ENCODE measurements at places on chromosomes 2 and 18.

DNA sequence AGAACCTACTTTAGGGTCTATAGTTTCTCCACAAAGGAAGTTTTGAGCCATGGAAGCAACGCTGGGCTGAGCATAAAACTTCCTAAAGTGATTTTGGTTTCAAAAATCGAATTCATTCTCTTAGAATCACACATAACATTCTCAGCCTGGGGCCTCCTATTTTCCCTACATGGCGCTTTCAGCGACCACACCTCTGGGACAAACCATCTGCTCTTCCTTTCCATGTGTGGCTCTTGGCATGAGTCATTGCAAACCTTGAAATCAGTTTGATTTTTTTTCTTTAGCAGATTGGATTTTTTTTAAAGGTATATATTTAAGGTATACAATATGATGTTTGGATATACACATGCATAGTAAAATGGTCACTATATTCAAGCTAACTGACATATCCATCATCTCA is 72.5 kb upstream of the APCDD1 start:
- DNase-seq, result no peak

- no peak for DNase-seq
Observed at GRCh38 chr2:150809103-150809502, 321.6 kb upstream of the RND3 start.

DNA sequence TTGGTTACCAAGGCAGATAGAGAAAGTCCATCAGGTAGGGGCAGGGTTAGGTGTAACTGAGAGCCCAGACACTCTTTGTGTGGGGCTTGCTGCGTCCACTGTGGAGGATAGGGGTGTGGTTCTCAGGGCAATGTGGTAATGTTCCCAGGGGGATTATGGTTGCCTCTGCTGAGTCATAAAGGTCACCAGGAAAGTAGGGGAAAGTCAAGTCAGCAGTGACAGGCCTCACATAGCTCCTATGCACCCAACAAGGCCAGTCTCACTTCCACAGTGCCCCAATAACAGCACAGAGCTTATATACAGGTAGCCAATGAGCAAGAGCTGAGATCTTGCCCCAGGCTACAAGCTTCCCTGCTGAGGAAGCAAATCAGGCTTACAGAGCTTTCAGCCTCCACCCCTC is 1438.0 kb upstream of the ZEB2 start:
- DNase-seq, result no peak

DNA sequence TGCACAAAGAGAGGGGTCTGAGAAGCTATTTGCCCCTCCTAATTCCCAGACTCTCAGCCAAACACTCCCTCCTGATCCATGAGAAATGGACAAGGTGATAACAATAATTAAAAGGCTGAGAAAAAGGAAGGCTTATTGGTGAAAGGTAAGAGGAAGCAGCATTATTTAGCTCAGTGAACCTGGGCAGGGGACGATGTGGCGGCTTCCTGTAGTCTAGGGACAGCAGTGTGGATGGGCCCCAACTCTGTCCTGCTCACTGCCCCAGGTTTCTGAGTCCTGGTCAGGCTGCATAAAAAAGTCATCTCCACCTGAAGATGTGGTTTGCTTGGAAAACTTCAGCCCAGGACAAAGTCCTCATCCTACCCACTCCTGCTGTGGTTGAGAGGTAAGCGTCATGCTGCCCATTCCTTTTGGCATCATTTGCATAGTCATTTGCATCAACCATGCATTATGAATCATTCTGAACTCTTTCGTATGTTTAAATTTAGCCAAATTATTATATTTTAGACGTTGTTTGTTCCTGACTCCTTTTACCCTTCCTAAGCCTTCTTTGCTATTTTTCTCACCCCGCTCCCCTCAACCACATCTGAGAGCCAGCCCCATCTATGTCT is 126.8 kb downstream of the CLIP4 start:
- no peak for DNase-seq

DNA sequence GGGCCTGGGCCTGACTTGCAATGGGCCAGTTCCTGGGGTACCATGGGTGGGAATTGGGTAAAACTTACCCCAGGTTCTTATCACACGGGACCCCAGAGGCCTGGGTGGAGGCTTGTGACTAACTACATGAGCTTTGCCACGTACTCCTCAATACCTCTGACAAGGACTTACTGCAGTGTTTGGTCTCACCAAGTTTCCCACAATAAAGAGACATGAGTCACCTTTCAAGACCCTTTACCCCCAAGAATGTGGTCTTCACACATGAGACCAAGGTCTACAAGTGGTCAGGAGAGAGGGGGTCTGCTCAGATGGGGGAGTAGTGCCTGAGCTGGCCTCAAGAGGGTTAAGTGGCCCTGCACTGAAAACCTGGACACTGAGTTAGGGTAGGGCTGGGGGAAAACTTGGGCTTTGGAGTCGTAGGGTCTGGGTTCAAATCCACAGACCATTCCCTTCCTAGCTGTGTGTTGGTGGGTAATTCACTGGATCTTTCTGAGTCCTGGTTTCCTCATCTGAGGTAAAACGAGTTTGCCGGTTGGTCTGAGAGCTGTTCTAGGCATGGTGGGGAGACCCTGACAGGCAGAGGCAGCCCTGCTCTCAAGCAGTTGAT is 2.0 kb upstream of the GNLY start:
- no peak for DNase-seq

DNA sequence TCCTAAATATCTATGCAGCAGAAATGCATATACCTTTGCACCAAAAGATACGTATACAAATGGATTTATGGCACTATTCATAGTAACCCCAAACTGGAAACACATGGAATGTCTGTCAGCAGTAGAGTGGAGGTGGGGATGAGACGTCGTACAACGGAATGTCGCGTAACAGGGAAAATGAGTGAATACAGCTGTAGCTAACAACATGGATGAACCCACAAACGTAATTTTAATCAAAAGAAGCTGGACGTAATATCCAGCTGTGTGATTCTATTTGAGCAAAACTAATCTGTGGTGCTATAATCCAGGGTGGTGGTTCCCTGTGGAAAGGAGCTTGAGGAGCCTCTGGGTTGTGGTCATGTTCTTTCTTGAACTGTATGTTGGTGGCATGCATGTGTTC is 89.9 kb downstream of the MTA3 start:
- DNase-seq, result no peak

DNA sequence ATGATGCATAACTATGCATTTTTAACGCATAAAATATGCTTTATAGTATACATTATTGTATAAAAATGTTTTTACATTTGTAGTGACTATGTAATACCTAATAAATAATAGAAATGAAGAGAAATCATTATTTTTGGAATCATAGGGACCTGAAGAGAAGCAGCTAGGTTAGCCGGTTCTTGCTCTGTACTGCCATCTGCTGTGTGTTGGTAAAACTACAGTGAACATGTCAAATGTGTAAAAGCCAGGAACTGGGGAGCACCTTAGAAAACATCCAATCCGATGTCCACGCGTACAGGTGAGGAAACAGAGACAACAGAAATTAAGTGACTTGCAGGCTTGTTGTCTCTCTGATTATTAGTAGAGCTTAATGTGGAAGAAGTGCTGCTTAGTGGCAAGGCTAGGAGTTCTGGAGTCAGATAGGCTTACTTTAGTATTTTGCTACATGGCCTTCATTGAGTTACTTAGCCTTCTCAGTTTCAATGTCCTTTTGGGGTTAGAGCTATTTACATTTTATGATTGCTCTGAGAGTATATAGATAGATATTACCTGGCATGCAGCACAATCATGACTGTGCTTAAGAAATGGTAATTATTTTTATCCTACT is 386.5 kb downstream of the DLGAP1 start:
- no peak for DNase-seq

DNA sequence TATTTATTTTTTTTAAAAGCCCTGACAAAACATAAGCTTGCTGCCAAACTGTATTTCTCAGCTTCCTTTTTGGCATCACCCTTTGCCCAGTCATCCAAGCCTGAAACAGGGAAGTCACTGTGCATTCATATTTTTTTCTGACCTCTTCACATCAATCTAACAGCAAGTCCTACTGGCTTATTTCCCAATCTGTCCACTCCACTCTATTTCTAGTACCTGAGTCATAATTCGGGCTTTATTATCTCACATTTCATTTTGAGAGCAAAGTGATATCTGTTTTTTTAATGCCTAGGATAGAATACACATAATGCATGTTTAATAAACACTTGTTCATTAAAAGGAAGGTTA is 5.1 kb downstream of the HNMT start:
- no peak for DNase-seq

GRCh38 chr2:26449278-26450030 is 28.5 kb downstream of the OTOF start:
- DNase-seq, result no peak

DNA sequence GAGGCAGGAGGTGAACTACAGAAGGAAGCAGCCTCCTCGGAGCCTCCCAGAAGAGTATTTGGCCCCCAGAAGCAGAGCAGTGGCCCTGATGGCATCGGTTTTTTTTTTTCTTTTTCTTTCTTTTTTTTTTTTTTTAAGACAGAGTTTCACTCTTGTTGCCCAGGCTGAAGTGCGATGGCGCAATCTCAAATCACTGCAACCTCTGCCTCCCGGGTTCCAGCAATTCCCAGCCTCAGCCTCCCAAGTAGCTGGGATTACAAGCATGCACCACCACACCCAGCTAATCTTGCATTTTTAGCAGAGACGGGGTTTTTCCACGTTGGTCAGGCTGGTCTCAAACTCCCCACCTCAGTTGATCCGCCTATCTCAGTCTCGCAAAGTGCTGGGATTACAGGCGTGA is 34.8 kb upstream of the NCKAP5 start:
- DNase-seq, result no peak

GRCh38 chr18:519019-519879 is 18.7 kb upstream of the COLEC12 start:
- no peak for DNase-seq

GRCh38 chr2:37585982-37586621 is 85.3 kb downstream of the CDC42EP3 start:
- DNase-seq, result no peak

DNA sequence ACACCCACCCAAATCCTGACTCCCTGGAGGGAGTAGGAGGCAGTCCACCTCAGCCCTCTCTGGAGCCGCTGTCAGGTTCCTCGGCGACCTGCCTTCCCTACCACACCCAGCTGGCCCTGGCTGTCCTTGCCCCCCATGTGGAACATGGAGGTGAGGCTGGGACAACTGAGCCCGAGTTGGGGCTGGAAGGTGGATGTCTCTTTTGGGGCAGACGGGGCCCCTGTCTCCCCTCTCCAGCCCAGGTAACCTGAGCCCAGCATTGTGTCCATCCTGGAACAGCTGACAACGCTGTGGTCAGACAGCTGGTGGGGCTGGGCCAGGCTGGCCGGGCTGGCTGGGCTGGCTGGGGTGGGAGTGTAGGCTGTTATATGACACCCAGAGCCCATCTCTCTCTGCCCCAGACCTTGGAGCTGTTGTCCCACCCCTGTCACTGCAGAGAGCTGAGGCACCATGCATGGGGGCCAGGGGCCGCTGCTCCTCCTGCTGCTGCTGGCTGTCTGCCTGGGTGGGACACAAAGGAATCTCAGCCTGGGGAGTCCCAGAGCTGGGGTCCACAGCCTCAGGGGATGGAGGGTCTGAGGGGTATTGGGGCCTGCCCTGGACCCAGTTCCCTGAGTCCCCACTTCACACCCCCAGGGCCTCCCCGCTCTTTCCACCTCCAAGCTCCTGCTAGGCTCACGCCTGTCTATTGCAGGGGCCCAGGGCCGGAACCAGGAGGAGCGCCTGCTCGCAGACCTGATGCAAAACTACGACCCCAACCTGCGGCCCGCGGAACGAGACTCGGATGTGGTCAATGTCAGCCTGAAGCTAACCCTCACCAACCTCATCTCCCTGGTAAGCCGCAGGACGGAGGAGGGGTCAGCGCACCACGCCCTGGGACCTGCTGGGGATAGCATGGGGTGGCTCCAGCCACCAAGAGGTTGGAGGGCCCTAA is at the start of gene CHRNG:
Gene CHRNG, plus strand, starts transcription at position 395 of the 934 bp plus-strand sequence. Its CDS starts 56 bp downstream, at position 451.
- DNase-seq, result no peak

DNA sequence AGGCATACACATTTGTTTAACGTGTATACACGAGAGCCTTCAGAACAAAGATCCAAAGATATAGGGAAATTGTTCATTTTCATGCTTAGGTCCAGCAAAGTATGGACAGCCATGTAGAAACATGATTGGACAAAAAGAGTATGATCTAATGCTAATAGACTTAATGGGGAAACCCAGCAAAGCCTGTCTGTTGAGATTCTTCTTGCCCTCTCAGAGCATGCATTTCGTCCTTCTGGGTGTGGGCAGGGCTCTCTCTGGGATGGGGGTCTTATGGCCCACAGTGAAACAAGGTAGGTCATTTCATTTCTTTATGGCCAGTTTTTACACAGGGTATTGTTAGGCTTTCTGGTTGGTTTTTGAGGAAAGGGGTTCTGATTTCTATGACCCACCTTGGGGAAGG is 124.4 kb downstream of the COMMD1 start:
- DNase-seq, result no peak

DNA sequence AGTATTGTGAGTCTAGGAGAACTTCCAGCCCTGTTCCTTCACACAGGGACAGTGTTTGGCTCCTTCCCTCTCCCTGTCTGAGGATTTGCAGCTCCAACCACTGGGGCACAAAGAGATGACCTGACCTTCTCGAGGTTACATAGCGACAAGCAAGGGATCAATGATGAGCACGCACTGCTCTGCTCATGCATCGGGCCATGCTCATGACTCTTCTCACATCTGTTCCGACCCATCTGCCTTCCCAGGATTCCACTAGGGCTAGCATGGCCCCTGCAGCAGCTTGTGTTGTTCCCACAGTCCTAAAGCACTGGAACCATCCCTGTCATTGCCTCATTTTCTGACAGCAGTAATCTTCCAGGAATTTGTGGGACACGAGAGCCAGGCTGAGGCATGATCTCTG is 78.8 kb upstream of the ARHGAP28 start:
- DNase-seq, result no peak

DNA sequence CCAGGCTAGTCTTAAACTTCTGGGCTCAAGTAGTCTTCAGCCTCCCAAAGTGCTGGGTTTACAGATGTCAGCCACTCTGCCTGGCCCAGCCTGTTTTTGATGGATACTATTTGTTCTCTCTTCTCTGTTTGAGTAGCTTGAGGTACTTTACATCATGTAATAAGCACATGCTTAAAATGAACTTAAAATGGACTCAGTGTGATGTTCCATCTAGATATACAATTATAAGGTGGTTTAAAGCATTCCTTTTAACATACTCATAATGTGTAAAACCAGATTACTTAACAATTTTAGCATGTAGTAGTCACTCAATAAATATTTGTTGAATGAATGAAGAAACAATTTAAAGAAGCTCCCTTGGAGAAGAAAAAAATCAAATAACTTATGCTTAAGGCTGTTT is 9.6 kb downstream of the PTPRM start:
- DNase-seq, result no peak

GRCh38 chr2:224969633-224970260 is 72.5 kb downstream of the DOCK10 start:
- no peak for DNase-seq

- no peak for DNase-seq
Observed at GRCh38 chr2:219571311-219572236, at the start of gene OBSL1. OBSL1 (minus strand) TSS chr2:219571539; CDS start chr2:219571232, 307 bp downstream.

GRCh38 chr2:127504552-127505430 is 21.5 kb downstream of the IWS1 start:
- DNase-seq, result no peak

GRCh38 chr2:131426727-131427126 is 49.2 kb upstream of the TUBA3D start:
- no peak for DNase-seq

GRCh38 chr2:151102226-151102625 is 159.4 kb downstream of the RBM43 start:
- no peak for DNase-seq

- DNase-seq, result peak; percentile 60
Observed at GRCh38 chr2:197168705-197169104, 141.9 kb downstream of the ANKRD44 start.
